ENCODE measurements at places on chromosomes 11 and 22. TPM values are rescaled to one million over a fixed set of nuclear protein-coding genes. Genes with fewer than 3 reads are reported as not detected.

The OR4D5 gene
- not detected for polyA plus RNA-seq

DNA sequence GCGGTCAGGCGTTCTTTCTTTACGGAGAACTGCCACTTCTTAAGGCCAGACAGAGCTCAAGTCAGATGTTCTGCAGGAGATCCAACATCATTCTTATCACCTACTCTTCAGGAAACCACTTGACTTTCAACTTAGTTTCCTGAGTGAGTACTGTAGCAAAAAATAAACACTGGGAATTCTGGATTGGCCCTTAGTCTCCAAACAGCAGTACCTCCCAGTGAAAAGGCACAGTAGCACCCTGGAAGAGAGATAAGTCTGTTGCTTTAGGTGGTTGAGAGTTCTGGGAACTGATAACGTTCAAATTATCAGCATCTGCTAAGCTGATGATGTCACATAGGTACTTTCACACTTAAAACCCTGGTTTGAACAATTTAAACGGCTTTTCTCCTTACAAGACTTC, 971.8 kb upstream of the TENM4 start:
- DNase-seq, result no peak

- no peak for DNase-seq
Observed at GRCh38 chr11:84130646-84131427, 844.7 kb upstream of the CCDC90B start.

The DSCAML1 gene
- 0.41 TPM for polyA plus RNA-seq

DNA sequence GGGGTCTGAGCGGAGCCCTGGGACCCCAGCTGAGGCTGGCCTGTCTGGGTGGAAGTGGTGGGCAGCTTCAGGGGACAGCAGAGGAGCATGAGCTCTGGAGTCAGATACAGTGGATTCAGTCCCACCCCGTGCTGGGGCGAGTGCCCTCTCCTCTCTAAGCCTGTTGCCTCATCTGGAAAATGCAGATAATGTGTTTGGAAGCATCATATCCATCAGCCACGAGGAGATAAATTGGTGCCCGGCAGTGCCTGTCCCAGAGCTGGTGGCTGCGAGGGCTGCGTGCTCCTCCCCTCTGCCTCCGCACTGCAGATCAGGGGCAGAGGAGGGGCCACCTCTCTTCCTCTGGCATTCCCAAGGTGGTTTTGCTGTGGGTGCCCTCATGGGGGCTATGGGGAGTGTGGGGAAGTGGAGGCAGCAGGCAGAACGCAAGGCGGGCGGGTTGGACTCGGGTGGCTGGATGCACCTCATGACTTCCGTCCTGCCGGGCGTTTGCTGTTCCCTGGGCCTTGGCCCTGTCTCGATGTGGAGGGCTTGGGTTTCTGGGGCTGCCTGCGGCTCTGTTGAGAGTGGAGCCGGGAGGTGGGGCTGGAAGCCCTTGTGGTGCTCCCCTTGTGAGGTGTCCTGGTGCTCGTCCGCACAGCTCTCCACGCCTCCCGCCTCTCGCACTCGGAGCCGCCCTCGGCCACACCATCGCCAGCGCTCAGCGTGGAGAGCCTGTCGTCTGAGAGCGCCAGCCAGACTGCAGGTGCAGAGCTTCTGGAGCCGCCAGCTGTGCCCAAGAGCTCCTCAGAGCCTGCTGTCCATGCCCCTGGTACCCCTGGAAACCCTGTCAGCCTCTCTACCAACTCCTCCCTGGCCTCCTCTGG, 20.9 kb downstream of the MICALL1 start:
- no peak for DNase-seq

DNA sequence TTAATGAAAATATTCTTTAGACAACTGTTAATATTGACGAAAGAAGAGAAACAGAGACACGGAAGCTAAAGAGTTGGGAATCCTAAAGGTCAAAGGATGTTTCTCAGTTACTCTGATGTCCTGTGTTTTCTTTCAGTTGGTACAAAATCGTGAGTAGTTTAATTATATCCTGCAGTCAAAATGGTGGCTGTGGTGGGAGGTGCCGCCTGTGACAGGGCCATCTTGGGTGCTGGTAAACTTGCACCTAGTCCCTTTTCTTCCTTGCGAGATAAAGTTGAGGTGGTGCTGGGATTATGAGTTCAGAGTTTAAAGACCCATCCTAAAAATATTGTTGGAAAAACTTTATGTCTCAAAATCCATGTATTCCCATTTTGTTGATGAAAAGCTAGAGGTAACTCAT, 2.2 kb downstream of the CECR2 start:
- no peak for DNase-seq

The SGSM1 gene
- polyA plus RNA-seq, result 0.33 TPM

The NTM gene
- 0.15 TPM for polyA plus RNA-seq

The TEX54 gene
- not detected for polyA plus RNA-seq

- DNase-seq, result no peak
Observed at GRCh38 chr11:124725719-124726105, 14.0 kb upstream of the NRGN start.

- DNase-seq, result no peak
Observed at GRCh38 chr11:58647141-58647699, 24.8 kb downstream of the CNTF start.

The WNT11 gene
- polyA plus RNA-seq, result 0.67 TPM

DNA sequence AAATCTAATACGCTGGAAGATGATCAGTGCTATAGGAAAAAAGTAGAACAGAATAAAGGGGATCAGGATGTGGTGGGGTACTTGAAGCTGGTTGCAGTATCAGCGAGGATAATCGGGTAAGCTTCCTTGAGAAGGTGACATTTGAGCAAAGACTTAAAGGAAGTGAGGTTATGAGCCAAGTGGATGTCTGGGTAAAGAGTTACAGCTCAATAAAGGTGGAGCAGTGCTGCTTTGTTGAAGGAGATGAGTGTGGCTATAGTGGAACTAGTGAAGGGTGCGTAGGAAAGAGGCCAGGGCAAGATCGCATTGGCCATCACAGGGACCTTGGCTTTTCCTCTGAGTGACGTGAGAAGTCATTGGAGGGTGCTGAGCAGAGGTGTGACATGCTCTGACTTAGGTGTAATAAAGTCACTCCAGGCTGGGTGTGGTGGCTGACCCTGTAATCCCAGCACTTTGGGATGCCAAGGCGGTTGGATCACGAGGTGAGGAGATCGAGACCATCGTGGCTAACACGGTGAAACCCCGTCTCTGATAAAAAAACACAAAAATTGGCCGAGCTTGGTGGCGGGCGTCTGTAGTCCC, 2.3 kb upstream of the SYVN1 start:
- peak; percentile 42 for DNase-seq

The RCOR2 gene
- 0.10 TPM for polyA plus RNA-seq

The VPREB1 gene
- 9.6 TPM for polyA plus RNA-seq

GRCh38 chr11:113564527-113565130, 89.4 kb upstream of the DRD2 start:
- DNase-seq, result no peak

The SDF2L1 gene
- 16.6 TPM for polyA plus RNA-seq

DNA sequence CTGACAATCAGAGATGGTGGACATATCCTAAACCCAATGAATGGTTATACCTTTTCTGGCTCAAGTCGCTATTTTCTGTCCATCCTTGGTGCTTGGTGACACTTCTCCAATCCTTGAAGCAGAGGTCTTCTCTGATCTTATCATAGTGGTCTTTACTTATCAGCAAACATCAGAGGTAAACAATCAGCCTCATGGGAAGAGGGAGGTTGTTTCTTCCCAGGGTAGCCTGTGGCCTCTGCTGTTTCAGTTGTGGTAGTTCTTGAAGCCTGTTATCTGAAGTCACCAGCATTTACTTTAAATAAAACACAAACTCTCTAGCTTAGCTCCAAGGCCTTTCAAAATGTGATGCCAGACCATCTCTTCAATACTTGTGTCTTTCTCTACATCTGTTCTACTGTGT, 66.7 kb downstream of the RRM1 start:
- DNase-seq, result no peak

GRCh38 chr22:23083315-23084021, 13.1 kb downstream of the GNAZ start:
- DNase-seq, result no peak

The RAB30 gene
- polyA plus RNA-seq, result 4.4 TPM

DNA sequence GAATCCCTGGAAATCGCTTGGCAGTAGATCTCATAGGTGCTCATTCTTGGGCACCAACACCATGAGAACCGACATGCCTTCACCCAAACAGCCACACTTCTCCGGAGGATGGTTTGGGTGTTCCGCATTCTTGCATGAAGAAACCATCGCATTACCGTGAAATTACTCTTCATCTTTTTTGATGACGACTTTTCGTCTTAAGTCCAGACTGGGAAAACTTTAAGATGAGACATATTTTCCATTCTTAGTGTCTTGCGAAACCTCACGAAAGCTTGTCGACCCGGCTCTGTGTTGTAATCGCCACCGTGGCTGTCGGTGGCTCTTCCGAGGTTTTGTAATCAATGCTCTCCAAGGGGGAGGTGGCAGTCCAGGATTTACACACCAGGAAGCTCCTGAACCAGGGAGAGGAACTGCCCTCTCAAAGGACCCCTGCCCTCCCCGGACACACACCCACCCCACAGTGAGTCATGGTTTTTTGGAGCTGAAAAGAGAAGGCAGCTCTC, 1.7 kb downstream of the TOM1 start:
- peak; percentile 81 for DNase-seq

GRCh38 chr22:46230262-46230901, 19.7 kb downstream of the CDPF1 start:
- no peak for DNase-seq

GRCh38 chr11:66326261-66327111, 9.6 kb upstream of the CD248 start:
- DNase-seq, result no peak

GRCh38 chr22:50015451-50016307, 3.1 kb upstream of the IL17REL start:
- peak; percentile 63 for DNase-seq

- no peak for DNase-seq
Observed at GRCh38 chr11:10908215-10908951, 50.5 kb upstream of the ZBED5 start.

- DNase-seq, result no peak
Observed at GRCh38 chr11:79097246-79097875, 343.5 kb downstream of the TENM4 start.

DNA sequence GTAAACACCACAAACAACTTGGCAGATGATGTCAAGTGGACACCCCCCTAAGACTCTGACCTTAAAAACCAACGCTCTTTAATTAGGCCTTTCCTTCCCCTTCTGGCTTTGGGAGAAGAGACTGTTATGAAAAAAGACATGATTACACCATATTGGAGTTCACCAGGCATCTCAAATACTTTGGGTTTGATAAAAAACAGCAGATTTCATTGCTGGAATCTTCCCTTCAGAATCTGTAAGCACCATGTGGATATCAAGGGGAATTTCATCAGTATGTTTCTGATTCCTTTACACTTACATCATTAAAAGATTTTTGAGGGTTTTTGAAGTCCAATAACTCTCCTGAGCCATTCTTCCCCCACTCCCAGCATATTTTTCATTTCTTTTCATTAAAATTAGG, 85.6 kb downstream of the KIRREL3 start:
- DNase-seq, result no peak

- no peak for DNase-seq
Observed at GRCh38 chr22:36027579-36027934, 1.1 kb downstream of the RBFOX2 start.

DNA sequence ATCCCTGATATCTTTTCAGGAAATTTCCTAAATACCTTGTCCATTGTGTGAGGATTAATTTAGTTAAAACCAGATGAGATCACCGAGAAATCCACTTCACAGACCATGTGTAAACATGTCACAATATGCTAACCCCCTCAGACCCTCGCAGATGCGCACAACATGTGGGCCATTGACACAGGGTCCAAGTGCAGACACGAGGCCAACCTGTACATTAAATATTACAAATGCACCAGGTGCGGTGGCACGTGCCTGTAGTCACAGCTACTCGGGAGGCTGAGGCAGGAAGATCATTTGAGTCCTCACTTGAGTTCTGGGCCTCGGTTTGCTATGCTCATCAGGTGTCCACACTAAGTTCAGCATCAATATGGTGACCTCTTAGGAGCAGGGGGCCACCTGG, 9.9 kb upstream of the TMPRSS4 start:
- peak; percentile 35 for DNase-seq

The ALDH3B1 gene
- 7.9 TPM for polyA plus RNA-seq

The OVOL1 gene
- polyA plus RNA-seq, result 0.03 TPM

DNA sequence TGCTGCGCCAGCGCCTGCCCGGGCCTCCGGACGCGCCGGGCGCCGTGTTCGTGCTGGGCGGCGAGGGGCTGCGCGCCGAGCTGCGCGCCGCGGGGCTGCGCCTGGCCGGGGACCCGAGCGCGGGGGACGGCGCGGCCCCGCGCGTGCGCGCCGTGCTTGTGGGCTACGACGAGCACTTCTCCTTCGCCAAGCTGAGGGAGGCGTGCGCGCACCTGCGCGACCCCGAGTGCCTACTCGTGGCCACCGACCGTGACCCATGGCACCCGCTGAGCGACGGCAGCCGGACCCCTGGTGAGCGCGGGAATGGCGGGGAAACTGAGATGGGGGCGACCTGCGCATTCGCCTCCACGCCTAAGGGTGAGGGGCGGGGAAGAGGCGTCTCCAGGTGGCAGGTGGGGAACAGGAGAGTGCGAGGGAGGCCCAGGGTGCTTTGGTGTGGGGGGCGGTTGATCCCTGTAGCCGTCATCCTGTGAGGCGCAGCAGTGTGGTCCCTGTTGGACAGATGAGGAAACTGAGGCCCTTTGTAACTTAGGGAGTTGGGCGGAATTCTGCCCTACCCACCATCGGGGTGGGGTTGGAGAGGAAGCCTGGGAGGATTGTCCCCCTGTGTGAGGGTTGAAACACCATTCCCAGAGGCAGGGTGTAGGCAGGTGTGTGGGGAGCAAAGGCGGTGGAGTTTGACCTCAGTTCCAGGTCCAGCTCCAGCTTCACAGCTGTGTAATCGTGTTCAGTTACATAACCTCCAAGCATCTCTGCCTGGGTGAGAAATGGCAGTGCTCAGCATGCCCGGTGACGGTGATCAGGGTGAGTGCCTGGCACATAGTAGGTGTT, 758 bp downstream of the PDXP start:
- peak; percentile 90 for DNase-seq

DNA sequence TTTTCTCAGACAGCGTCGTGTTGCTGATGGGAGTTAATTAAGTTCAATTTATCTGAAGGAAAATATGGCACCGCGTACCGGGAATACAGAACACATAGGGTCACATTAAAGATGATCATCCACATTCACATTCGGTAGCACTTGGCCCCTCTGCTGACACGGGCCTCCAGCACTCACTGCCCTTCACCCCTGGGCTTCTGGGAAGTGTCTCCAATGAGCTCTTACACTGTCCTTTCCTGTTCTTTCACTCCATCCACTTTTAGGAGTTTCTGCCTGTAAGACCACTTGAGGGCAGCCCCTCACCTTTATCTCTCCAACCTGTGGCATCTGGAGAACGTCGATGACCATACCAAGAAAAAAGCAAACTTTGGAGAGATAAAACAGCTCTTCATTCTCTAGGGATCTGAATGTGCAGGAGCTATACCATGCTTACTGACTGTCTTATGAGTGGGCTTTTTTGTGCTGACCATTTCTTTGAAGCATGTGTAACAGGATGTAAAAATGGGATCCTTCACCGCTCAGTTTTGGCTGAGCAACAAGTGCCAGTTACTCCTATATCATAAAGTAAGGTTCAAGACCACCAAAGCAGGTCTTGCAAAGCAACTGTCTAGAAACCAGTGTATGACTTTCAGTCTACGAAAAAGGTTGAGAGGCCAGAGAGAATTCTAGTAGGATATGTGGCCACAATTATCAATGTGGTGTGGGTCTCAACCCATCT, 1.1 kb upstream of the SERGEF start:
- no peak for DNase-seq

The TMEM121B gene
- polyA plus RNA-seq, result 0.15 TPM

The ANKRD13D gene
- polyA plus RNA-seq, result 65.2 TPM

The LRRN4CL gene
- 0.17 TPM for polyA plus RNA-seq

- DNase-seq, result peak; percentile 56
Observed at GRCh38 chr11:69840371-69841169, 21.4 kb upstream of the FGF3 start.
